H4 (cell line): ENCODE measurements at places on chromosomes 16 and 17.

DNA sequence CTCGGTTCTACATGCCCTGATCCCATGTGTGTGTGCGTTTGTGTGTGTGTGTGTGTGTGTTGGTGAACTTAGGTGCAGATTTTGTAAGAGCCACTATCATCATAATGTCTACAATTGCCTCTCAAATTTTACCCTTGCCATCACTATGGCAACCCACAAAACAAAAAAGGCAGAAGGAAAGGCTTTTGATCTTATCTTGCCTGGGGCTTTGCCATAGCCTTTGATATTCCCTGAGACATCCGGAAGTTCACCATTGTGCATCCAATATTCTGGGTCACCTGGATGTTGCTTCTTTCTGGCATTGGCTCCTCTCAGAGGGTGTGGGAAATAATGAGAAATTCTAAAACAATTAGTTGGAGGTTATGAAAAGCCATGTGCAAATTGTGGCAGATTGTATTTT, 114.7 kb downstream of the HAPSTR1 start:
- no peak for DNase-seq

DNA sequence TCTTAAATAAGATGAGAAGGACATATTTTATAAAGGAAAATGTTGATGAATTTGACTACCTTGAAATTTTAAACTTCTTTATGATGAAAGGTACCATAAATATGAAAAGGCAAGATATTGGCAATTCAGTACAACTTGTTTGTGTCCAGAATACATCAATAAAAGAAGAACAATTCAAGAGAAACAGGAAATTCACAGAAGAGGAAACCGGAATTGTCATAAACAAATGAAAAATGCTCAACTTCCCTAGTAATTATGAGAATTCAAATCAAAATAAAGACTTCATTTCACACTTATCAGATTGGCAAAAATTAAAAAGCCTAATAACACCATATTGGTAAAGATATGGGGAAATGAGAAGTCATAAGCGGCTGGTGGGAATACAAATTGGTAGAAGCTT, 54.3 kb downstream of the WSB1 start:
- no peak for DNase-seq

- DNase-seq: peak; percentile 49
These were observed 26.3 kb downstream of the CEP112 start for GRCh38 chr17:66165537-66166123.

DNA sequence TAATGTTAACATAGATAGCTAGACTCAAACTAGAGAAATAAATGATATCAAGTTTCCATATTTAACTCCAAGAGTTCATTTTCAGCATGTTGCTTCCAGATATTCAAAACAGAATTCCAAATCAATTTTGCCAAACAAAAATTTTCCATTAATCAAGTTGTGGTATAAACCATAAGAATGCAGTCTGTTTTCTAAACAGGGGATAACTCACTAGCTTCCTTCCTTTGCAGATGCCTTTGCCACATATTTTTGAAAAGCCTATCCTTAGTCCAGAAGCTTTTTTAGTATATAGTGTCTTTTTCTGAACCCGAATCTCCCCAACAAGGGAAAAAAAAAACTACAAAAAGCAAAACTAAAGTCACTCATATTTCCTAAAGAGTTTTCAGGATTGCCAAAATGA, 61.5 kb downstream of the HELZ start:
- no peak for DNase-seq

- no peak for DNase-seq
These were observed 88.5 kb downstream of the MARCHF10 start for GRCh38 chr17:62719586-62719985.

DNA sequence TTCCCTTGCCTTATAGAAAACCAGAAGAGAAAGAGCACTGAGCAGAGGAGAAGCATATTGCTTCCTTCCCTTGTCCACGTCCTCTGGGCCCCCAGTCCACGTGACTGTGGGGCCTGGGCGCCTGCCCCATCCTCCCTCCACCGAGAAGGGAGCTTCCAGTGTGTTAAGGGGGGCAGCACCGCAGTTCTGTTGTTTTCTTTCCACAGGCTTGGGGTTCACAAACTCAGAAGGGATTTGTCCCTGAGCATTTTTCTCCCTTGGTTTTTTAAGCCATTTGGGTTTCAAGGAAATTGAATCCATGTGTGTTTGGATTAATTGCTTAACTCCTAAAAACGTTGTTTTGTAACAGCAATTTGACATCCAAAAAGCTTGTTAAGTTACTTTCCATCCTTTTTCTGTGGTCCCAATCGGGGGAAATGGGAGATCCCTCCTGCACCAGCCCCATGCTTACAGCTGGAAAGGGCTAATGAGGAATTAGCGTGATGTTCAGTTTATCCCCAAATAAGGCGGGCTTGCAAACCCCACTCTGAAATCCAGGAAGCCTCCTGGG, 347.5 kb upstream of the TNRC6C start:
- DNase-seq: no peak

DNA sequence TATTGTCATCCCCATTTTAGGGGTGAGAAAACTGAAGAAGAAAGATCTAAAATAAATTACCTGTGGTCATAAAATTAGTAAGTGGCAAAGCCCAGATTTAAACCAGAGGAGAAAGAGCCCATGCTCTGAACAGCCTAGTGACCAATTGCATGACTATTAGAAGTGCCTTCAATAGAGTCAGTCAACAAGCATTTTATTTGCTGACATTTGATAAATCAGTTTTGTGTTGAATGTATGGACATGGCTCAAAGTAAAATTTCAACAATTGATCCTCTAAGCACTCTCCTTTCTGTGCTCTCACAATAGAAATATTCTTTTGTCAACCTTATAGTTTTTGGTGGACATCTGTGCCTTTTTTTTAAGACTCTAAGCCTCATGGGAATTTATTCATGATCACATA, 572.9 kb upstream of the SOX9 start:
- DNase-seq: no peak

GRCh38 chr17:18218756-18219415, 6.5 kb upstream of the LLGL1 start:
- DNase-seq: no peak

GRCh38 chr16:75343941-75344340, 89.4 kb downstream of the CFDP1 start:
- no peak for DNase-seq

DNA sequence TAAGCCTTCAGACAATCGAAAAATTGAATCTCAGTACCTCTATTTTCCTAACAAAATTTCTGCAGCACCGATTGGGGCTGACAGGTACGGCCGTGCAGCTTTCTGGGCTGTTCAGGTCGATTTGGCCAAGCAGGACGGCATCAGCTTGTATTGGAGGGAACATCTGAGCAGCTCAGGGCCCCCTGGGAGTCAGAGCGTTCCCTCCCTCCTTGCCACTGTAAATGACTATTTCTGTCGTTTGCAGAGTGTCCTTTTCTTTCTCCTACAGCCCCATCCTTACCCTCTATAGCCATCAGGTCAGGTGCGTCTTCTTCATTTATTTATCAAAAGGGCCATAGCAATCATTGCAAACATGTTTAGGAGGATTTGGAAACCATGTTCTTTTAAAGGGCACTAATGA, 731.1 kb downstream of the WWOX start:
- DNase-seq: no peak

DNA sequence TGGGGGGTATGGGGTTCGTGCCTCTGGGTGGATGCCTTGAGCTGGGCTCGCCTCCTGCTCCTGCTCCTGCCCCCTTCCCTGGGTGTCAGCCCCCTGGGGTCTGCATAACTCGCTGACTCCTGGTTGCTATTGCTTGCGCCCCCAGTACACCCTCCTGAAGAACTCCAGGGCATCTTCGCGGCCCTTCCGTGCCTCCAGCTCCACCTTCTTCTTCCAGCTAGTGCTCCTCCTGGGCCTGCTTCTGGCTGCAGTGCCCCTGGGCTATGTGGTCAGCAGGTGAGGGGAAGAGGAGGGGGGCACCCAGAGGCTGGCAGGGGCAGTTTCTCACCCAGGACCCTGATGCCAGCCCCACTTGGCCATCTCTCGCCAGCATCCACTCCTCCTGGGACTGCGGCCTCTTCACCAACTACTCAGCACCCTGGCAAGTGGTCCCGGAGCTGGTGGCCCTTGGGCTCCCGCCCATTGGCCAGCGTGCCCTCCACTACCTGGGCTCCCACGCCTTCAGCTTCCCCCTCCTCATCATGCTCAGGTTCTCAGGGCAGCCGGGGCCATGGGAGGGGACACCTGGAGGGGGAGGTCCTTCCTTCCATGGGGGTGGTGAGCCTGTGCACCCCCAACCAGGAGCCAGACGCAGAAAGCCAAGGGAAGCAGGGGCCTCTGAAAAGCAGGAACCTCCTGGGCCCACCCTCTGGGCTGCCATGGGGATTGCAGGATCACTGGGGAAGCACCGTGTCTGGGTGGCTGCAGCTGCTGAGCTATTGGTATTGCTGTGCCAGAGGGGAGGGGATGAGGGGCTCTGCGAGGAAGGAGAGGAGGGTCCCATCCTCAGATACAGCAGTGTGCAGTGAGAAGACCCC, 7.8 kb upstream of the C17orf99 start:
- DNase-seq: no peak

GRCh38 chr17:68381076-68381900, 76.0 kb downstream of the WIPI1 start:
- peak; percentile 99 for DNase-seq

DNA sequence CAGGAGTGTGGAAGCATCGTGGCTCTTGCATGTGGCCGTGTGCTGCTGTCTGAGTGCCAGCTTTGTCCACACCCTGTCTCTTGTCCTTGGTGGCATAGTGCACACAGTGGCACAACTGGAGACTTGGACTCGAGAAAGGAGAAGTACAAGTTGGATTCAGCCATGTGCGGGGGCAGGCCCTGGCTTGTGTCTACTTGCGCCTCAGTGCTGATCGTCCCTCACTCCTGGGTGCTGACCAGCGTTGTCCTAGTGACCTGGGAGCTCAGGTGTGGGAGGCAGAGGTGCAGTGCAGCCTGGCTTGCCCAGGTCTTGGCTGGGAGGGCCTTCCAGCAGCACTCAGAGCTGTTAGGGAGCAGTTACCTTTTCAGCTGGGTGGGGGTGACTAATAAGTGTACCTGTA, 20.6 kb downstream of the MPRIP start:
- no peak for DNase-seq

- DNase-seq: no peak
These were observed 158.1 kb downstream of the CYLD start for GRCh38 chr16:50899951-50900350.

GRCh38 chr16:79776243-79776847, 175.8 kb upstream of the MAF start:
- peak; percentile 59 for DNase-seq

- no peak for DNase-seq
These were observed 617 bp upstream of the CCR7 start for GRCh38 chr17:40565769-40566409.

DNA sequence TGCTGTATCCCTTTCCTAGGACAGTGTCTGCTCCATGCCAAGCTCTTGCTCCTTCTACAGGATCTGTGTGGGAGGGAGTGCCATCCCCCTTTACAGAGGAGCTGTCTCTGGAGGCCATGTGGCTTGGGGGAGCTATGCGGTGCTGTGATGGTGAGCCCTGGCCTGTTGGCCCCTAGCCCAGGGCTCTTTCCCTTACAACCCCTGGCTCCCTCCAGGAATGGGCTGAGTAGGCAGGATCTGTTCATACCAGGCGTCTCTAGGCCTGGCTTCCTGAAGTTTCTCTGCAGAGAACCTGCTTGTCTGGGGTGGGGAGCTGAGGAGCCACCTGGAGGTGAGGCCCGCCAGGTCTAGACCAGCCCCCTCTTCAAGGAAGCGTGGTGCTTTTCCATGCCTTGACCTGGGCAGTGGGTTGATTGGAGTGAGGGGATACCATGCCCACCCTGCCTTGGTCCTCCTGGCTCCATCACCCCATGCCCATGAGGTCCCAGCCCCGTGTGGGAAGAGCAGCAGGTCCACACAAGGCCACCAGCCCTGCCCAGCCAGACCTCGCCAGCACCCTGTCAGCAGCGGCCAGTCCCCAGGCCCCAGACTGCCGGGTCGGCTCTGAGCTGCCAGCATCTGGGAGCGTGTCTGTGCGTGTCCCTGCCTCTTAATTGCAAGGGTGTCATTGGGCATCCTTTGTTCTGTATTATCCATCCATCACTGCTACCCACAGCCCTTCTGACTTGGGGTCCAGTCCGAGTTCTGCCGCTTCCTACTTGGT, 14.7 kb downstream of the LLGL2 start:
- no peak for DNase-seq

DNA sequence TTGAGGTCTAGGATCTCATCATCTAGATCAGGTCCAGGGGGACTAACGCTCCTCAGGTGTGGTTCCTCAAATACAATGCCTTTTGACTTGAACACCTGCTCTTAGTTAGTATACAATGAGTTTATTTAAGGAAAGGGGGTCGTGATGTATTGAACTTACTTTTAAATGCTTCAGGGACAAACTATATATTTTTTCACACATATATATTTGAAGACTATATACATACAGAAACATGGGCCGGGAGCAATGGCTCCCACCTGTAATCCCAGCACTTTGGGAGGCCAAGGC, 11.5 kb upstream of the USP32 start:
- no peak for DNase-seq

GRCh38 chr16:84115919-84116719, 623 bp downstream of the MBTPS1 start:
- no peak for DNase-seq

DNA sequence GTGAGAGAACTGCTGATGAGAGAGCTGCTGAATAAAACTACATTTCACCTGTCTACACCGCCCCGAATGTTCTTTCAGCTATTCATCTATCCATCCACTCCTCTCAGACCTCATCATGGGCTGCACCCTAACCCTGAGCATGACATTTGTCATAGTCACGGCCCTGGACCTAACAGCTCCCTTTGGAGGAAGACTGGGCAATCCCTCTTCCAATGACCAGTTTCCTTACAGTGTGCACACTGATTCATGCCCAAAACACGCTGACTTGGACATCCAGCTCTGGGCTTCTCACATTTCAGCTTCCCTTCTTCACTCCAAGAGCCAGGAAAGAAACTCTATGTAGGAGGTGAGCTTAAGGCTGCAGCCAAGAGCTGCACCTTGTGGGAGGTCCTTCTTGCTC, 41.8 kb upstream of the ARL4D start:
- DNase-seq: peak; percentile 65

DNA sequence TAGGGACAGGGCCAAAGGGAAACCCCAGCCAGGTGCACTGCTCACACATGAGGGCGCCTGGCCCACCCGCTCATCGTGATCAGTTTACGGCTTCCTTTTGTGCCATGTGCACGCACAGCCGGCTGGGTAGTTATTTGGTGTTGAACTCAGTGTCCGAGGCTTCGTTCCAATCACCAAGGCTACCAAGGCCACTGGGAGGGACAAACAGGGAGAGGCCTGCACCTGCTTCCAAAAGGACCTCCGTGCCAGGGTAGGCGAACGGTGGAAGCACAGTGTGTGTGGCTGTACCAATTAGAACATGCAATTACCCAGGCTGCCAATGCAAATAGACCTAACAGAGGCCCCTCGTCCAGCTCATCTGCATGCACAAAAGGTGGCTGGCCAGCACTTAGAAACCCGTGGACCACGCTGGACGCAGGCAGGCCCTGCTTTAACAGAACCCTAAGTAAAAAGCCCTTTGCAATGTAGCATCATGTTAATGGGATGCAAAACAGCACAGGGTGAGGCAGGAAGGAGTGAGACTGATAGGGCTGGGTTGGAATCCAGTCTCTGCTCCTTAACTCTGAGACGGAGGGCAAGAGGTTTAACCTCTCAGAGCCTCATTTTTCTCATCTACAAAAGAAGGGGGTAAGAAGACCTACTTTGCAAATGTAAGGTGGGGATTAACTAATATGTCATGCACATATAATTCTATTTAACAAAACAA, 204.0 kb downstream of the XYLT1 start:
- no peak for DNase-seq
